ENCODE measurements at places on chromosomes 4 and X. TPM values are rescaled to one million over a fixed set of nuclear protein-coding genes. Genes with fewer than 3 reads are reported as not detected.
A peak's percentile ranks its signal among the peaks of the same experiment; 100 is the strongest.

The RBM47 gene
- polyA plus RNA-seq = 6.8 TPM

The SSX4 gene
- not detected for polyA plus RNA-seq

The CCNQ gene
- 44.5 TPM for polyA plus RNA-seq

The NHSL2 gene
- 1.7 TPM for polyA plus RNA-seq

The H2BW2 gene
- polyA plus RNA-seq = not detected

- no peak for DNase-seq
Measured at GRCh38 chr4:100926039-100926717, 408.4 kb upstream of the EMCN start.

DNA sequence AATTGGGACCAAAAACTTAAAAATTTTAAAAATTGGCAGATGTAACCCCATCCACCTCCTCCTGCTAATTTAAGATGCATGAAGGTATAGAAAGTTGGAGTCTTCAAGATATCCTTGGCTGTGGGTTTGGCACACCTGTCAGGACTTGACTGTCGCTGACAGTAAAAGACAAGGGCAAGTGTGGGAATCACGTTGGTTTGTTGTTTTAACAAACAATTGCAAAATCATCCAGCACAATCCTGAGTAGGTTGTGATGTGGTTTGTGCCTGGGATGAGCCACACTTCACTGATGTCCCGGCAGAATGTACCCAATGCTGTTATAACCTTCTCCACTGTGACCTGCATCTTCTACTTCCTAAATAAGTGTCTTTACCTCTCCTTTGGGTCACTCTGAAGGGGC lies 24.0 kb downstream of the HOPX start:
- no peak for DNase-seq

DNA sequence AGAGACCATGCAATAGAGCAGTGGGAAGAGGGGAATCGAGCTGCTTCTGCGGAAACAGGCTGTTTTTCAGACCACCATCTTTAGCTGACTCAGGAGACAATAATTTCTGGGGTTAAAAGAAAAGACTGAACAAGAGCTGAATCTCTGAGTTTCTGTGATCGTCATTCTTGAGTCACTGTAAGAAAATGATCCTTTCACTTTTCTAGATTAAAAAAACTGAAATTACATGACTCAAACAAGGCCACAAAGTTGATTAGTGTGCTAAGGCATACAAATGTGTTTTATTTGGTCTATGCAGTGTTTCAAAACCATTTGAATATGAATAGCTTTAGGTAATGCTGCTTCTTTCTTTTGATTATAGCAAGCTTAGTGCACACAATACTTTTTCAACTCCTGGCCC lies 194.4 kb upstream of the RPL34 start:
- DNase-seq = no peak

- no peak for DNase-seq
Measured at GRCh38 chrX:45806410-45807121, 605.9 kb upstream of the DIPK2B start.

DNA sequence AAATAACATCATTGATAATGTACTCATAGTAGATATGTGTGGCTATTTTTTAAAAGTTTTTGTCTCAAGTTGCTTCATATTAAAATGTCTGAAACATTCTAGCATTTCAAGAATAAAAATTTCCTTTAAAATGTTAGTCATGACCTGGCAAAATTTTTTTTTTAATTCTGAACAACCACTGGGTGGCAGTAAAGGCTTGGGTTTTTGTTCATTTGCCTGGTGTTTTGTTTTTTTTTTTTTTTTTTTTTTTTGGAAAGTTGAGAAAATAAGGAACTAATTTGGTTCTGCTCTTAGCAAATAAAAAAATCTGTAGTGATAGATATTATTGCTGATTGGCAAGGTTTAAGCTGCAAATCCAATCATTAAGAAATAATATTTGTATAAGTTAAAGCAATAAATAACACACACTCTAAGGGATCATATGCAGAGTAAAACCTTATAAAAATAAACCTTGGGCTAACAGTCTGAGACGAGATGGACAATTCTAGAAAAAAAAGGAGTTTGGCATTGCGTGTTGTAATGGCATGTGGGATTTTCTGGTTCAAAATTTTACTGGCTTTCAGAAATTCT lies 81.4 kb downstream of the CEP44 start:
- peak; percentile 23 for DNase-seq

- peak; percentile 80 for DNase-seq
Measured at GRCh38 chr4:70721747-70722146, at the start of gene RUFY3. TSS of gene RUFY3 (plus strand) at chr4:70721964. CDS start at chr4:70722574, 610 bp downstream.

GRCh38 chr4:2642968-2643367 lies 106.5 kb downstream of the FAM193A start:
- no peak for DNase-seq

GRCh38 chr4:107570952-107571351 lies 149.1 kb downstream of the PAPSS1 start:
- DNase-seq = no peak

GRCh38 chr4:166174717-166175490 lies 301.9 kb downstream of the TLL1 start:
- DNase-seq = no peak

DNA sequence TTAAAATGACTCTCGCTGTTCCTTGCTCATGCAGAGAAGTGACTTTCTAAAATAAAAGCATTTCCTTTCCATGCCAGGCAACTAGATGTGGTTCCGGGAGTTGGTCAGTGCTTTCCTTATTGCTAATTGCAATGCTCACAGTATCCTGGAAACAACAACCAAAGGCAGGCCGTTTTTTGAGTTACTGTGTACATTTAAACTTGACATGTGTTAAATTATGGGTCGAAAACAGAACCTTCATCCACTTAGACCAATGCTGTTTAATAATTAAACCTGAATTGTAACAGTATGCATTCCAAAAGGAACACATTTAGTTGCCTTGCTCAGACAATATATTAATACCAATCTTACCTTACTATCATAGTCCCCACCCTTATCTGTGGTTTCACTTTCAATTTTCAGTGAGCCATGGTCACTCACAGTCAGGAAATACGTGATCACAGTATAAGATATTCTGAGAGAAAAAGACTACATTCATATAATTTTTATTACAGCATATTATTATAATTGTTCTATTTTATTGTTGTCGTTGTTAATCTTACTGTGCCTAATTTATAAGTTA lies 102.6 kb downstream of the HS6ST2 start:
- no peak for DNase-seq
